ENCODE measurements at places on chromosomes 16 and 17.
A peak's percentile ranks its signal among the peaks of the same experiment; 100 is the strongest.

DNA sequence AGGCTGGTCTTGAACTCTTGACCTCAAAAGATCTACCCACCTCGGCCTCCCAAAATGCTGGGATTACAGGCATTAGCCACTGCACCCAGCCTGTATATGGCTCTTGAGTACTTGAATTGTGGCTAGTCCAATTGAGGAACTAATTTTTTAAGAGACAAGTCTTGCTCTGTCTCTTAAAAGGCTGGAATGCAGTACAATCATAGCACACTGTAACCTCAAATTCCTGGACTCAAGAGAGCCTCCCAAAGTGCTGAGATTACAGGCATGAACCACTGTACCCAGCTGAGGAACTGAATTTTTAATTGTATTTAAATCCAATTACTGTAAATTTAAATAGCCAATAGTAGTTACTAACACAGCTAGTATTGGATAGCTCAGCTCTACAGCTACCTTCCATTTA is 50.6 kb downstream of the MED13 start:
- peaks cover 46% of the 10 kb centered on the region for H3K36me3 ChIP-seq
- H3K27ac ChIP-seq = no peak overlapping the region
- H3K4me3 ChIP-seq = no peak overlapping the region

- peaks cover 6% of the 10 kb centered on the region for H3K27me3 ChIP-seq
- peaks cover 3% of the 10 kb centered on the region for H3K4me1 ChIP-seq
These were observed 26.3 kb upstream of the SSTR5 start for GRCh38 chr16:1045993-1046911.

DNA sequence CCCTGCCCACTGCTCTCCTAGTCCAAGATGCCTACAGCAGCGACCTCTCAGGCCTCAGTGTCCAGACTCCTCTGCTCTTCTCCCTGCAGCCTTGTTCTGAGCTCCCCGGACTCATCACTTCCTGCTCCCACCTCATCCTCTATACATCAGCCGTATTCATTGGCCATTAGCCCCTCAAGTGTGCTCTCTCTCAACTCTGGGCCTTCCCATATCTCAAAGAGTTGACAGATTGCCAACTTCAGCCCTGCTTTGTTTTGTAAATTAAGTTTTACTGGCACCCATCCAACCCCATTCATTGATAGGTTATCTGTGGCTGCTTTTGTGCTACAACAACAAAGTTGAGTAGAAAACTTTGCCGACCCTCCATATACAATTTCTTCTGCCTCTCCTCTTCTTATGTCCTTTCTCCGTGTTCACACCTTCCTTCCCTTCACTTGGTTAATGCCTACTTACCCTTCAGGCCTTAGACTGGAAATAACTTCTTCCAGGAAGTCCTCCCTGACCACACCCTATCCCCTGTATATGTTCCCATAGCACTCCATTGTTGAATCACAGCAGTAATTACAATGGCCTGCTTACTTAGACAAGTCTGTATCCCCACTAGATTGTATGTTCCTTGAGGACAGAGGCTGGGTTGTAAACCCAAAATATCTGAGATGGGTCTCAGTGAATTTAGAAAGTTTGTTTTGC is 63.4 kb upstream of the TANC2 start:
- peaks cover 7% of the 10 kb centered on the region for H3K27me3 ChIP-seq
- no peak overlapping the region for H3K27ac ChIP-seq
- no peaks in the 10 kb centered on the region for H3K4me1 ChIP-seq
- no peak for DNase-seq
- no peak overlapping the region for H3K4me3 ChIP-seq
- H3K36me3 ChIP-seq = no peaks in the 10 kb centered on the region

DNA sequence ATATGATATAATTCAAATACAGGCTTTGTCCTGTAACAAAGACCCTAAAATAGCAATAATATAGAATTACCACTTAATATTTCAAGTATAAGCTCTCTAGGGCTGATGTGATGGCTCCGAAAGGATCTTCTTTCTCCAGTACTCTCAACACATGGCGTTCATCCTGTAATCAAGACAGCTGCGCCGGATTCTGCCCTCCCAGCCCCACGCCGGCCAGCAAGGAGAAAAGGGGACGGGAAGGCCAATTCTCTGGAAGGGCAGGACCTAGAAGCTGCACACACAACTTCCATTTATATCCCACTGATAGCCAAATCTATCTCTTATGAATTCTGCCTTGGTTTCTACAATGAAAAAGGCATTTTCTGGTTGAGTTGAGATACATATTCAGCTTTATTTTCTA is 32.0 kb downstream of the CCDC182 start:
- H3K4me3 ChIP-seq = no peak overlapping the region
- H3K36me3 ChIP-seq = no peaks in the 10 kb centered on the region
- DNase-seq = no peak
- H3K4me1 ChIP-seq = no peaks in the 10 kb centered on the region

DNA sequence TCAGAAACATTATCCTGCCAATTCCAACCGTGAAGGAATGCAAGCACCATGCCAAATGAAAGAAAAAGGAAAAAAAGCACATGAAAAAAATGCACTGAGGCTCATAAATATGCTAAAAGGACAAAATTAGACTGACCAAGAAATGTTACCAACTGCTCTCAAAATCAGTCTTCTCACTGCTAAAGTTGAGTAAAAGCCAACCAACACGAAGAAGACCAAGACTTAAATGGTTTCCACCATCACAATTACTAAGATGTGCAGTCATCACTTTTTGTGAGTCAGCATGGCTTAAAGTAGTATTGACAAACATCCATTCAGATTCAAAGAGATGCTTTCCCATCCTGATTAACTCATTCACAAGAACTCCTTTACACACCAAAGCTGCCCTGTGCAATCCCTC is 16.4 kb downstream of the CDYL2 start:
- H3K4me1 ChIP-seq = no peaks in the 10 kb centered on the region
- H3K27ac ChIP-seq = no peak overlapping the region
- H3K4me3 ChIP-seq = no peak overlapping the region
- DNase-seq = no peak

DNA sequence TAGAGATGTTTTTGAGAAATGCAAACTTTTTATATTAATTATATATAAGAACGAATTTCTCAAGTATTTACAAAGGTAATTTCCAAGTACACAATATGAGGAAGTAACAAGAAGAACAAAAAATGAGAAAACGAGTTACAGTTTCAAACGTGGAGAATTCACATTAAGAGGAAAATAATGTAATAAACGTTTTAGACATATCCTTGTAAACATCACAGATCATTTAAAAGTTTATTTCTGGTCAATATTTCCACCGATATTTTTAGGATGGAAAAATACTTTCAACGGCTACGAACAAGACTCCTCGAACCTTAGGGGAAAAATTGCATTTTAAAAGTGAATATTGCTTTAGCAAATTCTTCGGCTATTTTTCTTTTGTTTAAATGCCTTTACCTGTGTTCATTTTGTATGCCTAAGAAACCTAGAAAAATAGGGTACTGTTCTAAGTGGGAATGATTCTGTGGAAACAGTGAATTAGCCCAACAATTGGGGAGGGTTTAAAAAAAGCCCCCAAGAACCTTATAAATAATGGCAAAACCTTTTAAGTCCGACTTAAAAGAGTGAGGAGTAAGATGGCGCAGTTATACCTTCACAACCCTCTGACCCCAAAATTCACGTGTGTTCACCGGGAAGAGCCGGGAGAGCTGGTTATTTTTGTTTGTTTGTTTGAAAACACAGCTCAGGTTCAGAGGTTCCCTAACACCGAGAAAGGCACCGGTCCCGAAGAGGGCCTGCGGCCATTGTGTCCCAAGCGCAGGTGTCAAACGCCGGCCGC is 3.3 kb downstream of the HNF1B start:
- no peak overlapping the region for H3K27ac ChIP-seq
- H3K4me3 ChIP-seq = peak overlapping the region; percentile 13
- no peaks in the 10 kb centered on the region for H3K36me3 ChIP-seq
- peaks cover 40% of the 10 kb centered on the region for H3K4me1 ChIP-seq
- H3K27me3 ChIP-seq = peaks cover 75% of the 10 kb centered on the region

- no peak for DNase-seq
- H3K36me3 ChIP-seq = no peaks in the 10 kb centered on the region
- H3K27ac ChIP-seq = no peak overlapping the region
- no peak overlapping the region for H3K4me3 ChIP-seq
- no peaks in the 10 kb centered on the region for H3K27me3 ChIP-seq
- H3K4me1 ChIP-seq = no peaks in the 10 kb centered on the region
These were observed 9.6 kb downstream of the CTRB1 start for GRCh38 chr16:75228143-75228976.

DNA sequence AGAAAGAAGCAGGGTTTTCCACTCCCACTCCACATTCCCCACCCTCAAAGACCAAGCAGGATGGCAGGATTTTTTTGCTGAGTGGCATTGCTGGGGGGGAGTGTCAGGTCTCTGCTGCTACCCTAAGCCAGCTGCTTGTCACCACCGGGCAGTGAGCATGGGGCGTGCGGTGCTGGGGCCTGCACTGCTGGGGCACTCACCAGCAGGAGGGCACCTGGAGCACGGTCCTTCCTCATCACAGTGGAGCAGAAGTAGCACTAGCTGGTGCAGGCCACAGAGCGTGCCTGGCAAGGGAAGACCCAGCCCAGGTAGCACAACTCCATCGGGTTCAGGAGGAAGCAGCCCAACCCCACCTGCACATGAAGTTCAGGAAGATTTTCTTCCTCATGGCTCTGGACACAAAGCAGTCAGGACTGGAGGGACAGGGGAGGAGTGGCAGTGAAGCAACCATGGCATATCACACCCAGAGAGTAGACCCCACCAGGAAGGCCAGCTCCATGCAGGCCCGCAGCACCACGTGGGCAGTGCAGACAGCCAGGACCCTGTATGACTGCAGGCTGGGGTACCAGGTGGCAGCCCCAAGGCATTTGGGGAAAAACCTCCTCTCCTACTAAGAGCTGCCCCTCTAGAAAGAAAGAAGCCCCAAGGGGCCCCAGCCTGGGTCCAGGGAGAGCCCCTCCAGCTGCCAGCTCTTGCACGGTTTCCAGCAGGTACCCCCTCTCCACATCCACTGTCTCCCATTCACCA is 16.7 kb upstream of the MYO18A start:
- H3K36me3 ChIP-seq = no peaks in the 10 kb centered on the region
- no peak overlapping the region for H3K27ac ChIP-seq
- no peaks in the 10 kb centered on the region for H3K4me1 ChIP-seq
- no peak overlapping the region for H3K4me3 ChIP-seq
- peaks cover 1% of the 10 kb centered on the region for H3K27me3 ChIP-seq

- no peaks in the 10 kb centered on the region for H3K4me1 ChIP-seq
- H3K27ac ChIP-seq = no peak overlapping the region
- DNase-seq = peak; percentile 92
- H3K27me3 ChIP-seq = no peaks in the 10 kb centered on the region
- no peak overlapping the region for H3K4me3 ChIP-seq
- H3K36me3 ChIP-seq = peaks cover 91% of the 10 kb centered on the region
These were observed 133.7 kb downstream of the RAB11FIP4 start for GRCh38 chr17:31524926-31525800.

DNA sequence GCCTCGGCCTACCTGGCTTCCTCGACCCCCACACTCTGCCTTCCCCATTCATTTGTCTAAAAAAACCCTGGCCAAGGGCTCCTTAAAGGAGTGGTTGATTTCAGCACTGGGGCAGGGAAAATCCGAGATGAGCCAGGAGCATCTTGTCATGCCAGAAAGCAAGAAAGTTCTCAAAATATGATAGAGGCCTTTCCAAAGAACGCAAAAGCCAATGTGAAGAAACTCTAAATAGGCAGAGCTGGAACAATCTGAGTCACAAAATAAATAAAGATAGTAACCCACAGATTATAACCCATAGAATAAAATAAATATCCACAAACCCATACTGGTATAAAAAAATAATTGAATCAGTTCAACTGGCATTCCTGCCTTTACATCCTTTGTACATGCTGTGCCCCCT is 192.3 kb upstream of the SALL1 start:
- DNase-seq = no peak
- no peak overlapping the region for H3K4me3 ChIP-seq
- H3K36me3 ChIP-seq = no peaks in the 10 kb centered on the region
- H3K27ac ChIP-seq = no peak overlapping the region
- no peaks in the 10 kb centered on the region for H3K27me3 ChIP-seq
- no peaks in the 10 kb centered on the region for H3K4me1 ChIP-seq

- no peaks in the 10 kb centered on the region for H3K4me1 ChIP-seq
- DNase-seq = no peak
- H3K27me3 ChIP-seq = no peaks in the 10 kb centered on the region
These were observed 119.7 kb upstream of the MYOCD start for GRCh38 chr17:12545877-12546513.

- H3K4me1 ChIP-seq = no peaks in the 10 kb centered on the region
- H3K4me3 ChIP-seq = no peak overlapping the region
- no peak overlapping the region for H3K27ac ChIP-seq
- peaks cover 42% of the 10 kb centered on the region for H3K36me3 ChIP-seq
- DNase-seq = no peak
These were observed 88.5 kb downstream of the WNT3 start for GRCh38 chr17:46730026-46730425.

- peaks cover 23% of the 10 kb centered on the region for H3K4me1 ChIP-seq
- H3K4me3 ChIP-seq = no peak overlapping the region
- no peaks in the 10 kb centered on the region for H3K36me3 ChIP-seq
- no peak overlapping the region for H3K27ac ChIP-seq
- no peaks in the 10 kb centered on the region for H3K27me3 ChIP-seq
These were observed 3.0 kb downstream of the TSPAN10 start for GRCh38 chr17:81640011-81640410.

GRCh38 chr17:9268546-9268945 is 247.2 kb downstream of the NTN1 start:
- no peak overlapping the region for H3K27ac ChIP-seq
- DNase-seq = no peak
- H3K27me3 ChIP-seq = no peaks in the 10 kb centered on the region
- H3K36me3 ChIP-seq = peaks cover 5% of the 10 kb centered on the region
- H3K4me1 ChIP-seq = no peaks in the 10 kb centered on the region

GRCh38 chr16:11053916-11054460 is 109.6 kb downstream of the CLEC16A start:
- peaks cover 33% of the 10 kb centered on the region for H3K4me1 ChIP-seq
- no peak for DNase-seq
- no peak overlapping the region for H3K27ac ChIP-seq

DNA sequence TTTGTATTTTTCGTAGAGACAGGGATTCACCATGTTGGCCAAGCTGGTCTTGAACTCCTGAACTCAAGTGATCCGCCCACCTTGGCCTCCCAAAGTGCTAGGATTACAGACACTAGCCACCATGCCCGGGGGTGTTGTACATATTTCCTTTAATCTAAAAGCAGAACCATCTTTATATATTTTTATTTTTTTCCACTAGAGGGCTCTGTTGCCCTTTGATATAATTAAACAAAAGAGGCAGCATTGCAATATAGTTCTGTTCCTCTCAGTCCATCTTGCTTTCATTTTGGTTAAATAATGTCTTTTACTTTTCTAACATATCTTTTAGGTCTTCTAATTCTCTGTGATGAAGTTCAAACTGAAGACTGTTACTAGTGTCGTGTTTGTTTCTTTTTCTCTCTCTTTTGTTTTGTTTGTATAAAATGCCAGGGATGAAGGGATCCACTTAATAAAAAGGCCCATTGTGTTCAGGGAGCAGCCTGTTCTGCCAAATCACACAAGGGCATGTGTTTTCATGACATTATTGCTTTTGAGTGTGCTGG is 23.4 kb downstream of the WWOX start:
- peaks cover 3% of the 10 kb centered on the region for H3K36me3 ChIP-seq
- no peaks in the 10 kb centered on the region for H3K27me3 ChIP-seq
- H3K4me1 ChIP-seq = no peaks in the 10 kb centered on the region
- DNase-seq = no peak
- H3K4me3 ChIP-seq = no peak overlapping the region

DNA sequence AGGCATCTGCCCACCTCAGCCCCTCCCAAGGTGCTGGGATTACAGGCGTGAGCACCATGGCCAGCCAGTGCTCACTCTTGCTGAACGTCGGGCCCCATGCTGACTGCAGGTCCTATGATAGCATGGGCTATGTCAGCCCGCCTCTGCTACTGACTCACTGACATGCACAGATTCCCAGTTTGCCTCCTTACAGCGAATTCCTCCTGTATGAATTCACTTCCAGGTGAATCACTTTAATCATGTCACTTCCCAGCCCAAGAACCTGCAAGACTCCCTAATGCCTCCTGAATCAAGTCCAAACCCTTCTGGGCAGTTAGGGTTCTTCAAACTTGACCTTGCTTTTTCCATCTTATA is 16.1 kb upstream of the UBTF start:
- peaks cover 7% of the 10 kb centered on the region for H3K4me1 ChIP-seq
- H3K27ac ChIP-seq = no peak overlapping the region

Measured in CD4-positive, alpha-beta T cell (primary cell).